AG08395 (cell line): ENCODE measurements at places on chromosomes 1 and 21.

DNA sequence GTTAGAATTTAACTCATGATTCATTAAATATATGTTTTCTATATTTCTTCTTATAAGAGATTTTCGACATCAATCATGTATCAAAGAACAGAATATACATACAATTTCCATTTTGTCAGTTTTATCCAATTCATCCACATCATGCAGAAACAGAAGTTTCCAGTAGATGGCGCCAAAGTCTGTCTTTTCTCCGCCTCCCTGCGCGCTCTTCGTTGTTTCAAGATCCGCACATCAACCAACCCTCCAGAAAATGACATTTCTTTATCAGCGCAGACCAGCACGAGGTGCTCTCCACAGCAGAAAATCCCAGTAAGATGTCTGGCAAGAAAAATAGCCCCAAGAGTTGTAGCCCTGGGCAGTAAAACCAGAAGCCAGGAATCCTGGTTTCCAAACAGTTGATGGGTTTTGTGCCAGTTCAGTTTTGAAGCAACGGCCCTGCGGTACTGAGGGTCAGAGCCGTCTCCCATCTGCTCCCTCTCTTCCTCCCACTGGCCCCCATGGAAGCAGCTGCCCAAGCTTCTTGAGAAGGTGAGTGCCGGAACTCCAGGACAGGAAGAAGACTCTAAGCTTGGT is 38.6 kb upstream of the GPR137B start:
- peak; percentile 83 for DNase-seq

DNA sequence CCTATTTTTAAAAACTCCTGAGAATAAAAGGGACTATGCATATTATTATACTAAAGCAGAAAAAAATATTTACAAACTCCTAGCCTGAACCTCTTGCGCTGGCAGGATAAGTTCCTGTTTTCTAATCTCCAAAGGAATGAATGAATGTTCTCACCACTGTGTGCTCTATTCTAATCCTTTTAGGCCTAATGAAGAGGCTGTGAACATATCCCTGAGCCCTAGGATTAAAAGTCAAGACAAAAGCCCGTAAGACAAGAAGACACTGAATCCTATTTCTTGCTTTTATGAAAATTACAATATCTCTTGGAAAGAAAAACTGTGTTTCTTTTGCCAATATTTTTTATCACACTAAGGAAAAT is 317.5 kb downstream of the HHAT start:
- DNase-seq = no peak

GRCh38 chr1:58592522-58593134 is 15.6 kb upstream of the TACSTD2 start:
- DNase-seq = peak; percentile 92

DNA sequence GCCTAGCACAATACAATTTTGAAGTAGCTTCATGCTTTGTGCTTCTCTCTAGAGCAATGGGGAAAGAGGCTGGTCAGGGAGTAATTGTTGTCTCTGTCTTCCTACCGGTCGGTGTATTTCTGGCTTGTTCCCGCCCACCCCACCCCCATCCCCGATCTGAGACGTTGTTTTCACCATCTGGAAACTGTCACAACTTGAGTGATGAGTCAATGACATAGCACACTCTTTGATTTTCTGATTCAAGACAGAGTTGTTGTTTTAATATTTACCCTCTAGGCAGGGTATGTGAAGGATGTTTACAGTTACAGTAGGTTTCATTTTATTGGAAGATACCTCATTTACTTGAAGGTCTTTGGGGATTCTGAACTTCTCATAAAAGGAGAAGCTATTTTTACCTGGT is 7.0 kb downstream of the IL12RB2 start:
- no peak for DNase-seq

GRCh38 chr1:158112994-158113758 is 67.5 kb upstream of the CD1D start:
- DNase-seq = peak; percentile 55

DNA sequence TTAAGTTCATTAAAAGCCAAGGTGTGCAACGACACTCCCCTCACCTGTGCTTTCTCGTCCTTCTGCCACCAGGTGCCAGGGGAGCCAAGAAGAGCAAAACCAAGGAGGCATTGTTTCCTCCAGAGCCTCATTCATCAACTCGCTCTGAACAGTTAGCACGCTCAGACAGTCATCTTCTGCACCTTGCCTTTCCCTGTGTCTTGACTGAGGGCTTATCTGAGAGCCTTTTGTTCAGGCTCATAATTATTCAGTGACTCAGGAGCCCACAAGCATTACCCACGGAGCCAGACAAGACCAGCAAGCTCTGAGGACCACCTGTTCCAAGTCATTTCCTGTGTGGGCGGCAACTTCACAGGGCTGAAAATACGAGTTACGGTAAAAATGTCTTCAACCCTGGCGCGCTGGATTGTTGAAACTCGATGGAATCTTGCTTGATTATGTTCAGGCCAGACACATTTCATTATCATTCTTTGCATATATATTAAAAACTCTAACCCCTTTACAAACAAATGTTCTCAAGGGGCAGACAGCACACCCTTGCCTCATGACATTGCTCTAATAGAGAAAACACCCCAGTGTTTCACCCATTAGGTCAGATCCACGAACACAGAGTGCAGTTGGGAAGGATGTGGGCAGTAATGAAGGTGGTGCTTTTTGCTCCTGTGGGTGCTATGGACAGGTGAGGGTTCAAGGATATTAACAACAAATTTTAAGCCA is 89.7 kb upstream of the RUNX1 start:
- DNase-seq = no peak

DNA sequence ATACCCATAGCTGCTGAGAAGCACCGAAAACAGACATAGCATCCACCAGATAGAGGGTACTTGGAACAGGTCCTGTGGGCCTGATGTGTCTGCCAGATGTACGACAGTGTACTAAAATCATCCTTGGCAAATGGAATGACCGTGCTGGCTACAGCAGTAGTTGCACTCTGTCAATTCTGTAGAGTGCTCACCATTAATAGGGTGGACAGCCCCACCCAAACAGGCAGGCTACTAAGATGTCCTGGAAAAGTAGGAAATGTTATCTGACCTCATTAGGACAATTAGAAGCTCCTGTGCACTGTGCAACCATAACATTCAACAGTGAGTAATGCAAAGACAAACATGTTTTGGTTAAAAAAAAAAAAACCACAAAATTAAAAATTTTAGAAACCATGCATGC is 106.2 kb downstream of the PTPN14 start:
- DNase-seq = peak; percentile 42

DNA sequence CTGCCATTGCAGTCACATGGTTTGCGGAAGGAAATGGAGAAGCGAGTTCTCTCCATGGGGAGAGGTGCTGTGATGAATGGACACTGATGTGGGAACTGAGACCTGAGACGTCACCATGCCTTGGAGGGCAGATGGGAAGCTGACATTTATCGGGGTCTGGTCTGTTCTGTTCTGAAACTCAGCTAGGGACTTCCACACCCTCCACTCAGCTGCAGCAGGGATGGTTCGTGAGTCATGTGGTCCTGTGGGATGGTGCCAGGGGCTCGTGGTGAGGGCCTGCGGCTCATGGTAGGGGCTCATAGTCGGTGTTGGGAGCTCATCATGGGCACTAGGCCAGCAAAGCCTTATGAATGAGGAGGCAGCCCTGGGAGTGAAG is 6.1 kb downstream of the GPR137B start:
- no peak for DNase-seq

DNA sequence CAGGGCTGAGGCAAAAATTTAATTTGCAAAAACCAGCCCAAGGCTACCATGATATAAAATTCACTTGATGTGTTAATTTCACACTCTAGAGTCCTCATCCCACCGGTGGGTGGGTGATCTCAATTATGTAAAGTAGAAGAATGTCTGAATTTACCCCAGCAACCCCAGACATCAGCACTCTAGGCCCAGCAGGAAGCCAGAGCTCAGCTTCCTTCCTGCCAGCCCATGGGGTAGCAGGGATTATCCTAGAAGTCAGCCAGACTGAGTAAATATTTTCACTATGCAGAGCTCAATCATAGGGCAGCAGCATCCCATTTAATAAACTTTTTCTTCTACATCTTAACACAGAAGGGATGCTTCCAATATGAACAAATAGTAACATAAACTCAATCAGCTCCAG is 71.0 kb downstream of the SIPA1L2 start:
- no peak for DNase-seq

- DNase-seq = no peak
Observed at GRCh38 chr1:4005431-4005830, 105.4 kb upstream of the C1orf174 start.

DNA sequence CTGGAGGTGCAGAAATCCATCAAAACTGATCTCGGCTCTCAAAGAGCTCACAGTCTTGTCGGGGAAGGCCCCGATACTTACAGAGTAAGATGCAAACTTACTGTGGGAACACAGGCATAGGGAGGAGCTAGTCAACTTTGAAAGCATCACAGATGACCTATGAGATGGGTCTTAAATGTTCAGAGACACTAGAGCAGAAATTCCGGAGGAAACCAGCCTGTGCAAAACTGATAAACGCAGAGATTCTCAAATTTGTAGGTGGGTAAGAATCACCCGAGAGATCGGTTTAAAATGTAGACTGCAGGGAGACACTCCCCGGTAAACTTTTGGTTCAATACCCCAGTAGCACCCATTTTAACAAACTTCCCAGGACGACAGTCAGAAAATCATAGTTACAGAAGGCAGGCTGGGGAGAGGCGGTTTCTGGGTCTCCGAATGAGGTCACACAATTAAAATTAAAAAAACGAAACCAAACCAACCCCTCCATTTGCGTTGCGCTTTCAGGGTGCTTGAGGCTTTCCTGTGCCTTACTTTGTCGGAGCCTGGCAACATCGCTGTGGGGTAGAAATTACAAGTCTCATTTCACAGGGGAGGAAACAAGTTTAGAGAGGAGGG is 755 bp upstream of the THRAP3 start:
- DNase-seq = peak; percentile 48

GRCh38 chr1:200048244-200048643 is 20.7 kb downstream of the NR5A2 start:
- no peak for DNase-seq

DNA sequence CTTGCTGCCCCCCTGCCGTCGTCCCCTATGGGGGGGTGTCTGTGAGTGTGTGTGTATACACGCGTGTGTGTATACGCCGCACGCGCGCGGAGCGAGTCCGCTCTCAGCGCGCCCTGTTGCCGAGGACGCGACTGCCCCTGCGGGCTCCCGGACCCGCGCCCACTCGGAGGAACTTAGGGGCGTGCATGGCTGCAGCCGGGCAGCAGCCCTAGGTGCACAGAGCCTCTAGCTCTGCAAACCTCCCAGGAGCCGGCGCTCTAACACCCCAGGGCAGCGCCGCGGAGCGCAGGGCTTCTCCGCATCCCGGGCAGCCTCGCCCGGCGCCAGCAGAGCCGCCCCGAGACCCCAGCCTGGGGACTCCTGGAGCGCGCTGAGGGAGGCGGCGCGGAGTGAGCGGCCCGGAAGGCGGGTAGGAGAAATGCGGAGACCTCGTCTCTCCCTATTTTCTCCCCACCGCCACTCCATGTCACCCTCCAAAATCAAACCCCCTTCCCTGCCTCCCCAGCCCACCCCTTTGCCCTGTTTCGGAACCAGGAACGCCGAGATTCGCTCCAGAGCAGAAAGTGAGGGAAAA is 574 bp downstream of the ITPKB start:
- DNase-seq = no peak

- no peak for DNase-seq
Observed at GRCh38 chr1:38093569-38094520, 47.3 kb upstream of the POU3F1 start.

- DNase-seq = no peak
Observed at GRCh38 chr1:233323718-233324117, 3.8 kb upstream of the MAP3K21 start.

DNA sequence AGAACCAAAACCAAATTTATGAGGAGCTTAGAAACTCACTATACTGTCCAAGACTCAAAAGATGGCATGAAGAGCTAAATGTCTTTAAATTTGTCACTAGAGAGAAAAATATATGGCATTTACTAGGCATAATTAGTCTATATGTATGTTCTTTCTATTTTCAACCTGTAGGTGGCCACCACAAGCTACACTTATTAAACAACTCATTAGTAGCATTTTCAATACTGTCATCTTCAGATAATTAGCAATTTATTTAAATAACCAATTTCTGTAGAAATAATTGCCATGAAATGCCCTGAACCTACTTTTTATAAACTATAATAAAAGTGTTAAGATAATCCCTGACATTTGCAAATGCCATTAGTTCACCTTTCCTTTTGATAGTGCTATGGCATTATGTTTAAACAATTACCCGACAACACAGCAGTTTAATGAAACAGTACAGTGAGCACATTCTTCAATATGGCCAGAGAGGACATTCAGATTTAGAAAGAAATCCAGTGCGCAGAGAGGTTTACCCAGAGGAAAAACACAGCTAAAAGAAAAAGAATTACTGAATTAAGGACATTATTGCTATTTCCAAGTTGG is 522.5 kb downstream of the PTBP2 start:
- peak; percentile 3 for DNase-seq
